ENCODE measurements at places on chromosomes 1 and 21.

GRCh38 chr1:238254935-238255334, 364.2 kb upstream of the ZP4 start:
- DNase-seq = no peak

GRCh38 chr1:248913933-248914332, 7.9 kb downstream of the PGBD2 start:
- DNase-seq = no peak

GRCh38 chr1:114105421-114105979, 48.2 kb downstream of the SYT6 start:
- no peak for DNase-seq

GRCh38 chr1:67627906-67628305, 57.1 kb upstream of the GADD45A start:
- DNase-seq = no peak

- no peak for DNase-seq
These were observed 17.1 kb upstream of the ADGRB2 start for GRCh38 chr1:31781138-31781755.

DNA sequence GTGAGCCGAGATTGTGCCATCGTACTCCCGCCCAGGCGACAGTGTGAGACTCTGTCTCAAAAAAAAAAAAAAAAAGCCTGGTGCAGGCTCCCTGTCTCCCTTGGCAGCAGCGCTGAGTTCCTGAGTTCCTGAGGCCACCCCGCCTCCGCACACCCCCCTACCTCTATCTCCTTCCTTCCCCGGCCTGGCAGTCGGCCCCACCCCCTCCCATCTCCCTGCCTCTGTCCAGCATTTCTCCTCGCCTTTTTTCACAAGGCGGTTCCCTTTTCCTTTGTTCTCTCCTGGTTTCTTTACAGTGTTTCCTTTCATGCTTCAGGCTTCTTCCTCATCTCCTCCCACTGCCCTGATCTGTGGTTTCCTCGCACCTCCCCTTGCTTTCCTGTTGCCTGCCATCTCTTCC, 2.7 kb downstream of the RORC start:
- DNase-seq = no peak

DNA sequence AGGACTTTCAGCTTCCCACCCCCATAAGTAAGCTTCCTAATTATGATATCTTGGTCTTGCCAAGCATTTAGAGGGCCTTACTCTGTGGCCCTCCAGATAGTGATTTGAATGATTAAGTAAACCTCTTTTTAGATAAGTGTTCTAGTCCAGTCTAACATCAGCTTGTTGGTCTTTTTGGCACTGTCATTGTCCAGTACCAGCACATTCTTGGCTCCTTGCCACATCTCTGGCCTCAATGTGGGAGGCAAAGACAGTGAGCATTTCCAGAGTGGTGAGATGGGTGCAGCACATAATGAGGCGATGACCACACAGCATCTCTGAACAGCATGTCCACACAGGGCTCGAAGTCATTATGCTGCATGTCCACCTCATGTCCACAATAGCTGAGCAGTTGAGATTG, 6.1 kb downstream of the CAPZA1 start:
- no peak for DNase-seq
